Brain (organoid and tissue), 16 donors: ENCODE measurements at places on chromosomes 11 and 22.

- DNase-seq = no peak
Observed at GRCh38 chr11:12717851-12718291, 43.6 kb downstream of the TEAD1 start.

- no peak for DNase-seq
Observed at GRCh38 chr11:92396133-92396532, 171.5 kb downstream of the FAT3 start.

- no peak for DNase-seq
Observed at GRCh38 chr22:17777005-17777716, 2.9 kb upstream of the BID start.

- DNase-seq = no peak
Observed at GRCh38 chr11:1197431-1197885, 25.4 kb upstream of the MUC5B start.

DNA sequence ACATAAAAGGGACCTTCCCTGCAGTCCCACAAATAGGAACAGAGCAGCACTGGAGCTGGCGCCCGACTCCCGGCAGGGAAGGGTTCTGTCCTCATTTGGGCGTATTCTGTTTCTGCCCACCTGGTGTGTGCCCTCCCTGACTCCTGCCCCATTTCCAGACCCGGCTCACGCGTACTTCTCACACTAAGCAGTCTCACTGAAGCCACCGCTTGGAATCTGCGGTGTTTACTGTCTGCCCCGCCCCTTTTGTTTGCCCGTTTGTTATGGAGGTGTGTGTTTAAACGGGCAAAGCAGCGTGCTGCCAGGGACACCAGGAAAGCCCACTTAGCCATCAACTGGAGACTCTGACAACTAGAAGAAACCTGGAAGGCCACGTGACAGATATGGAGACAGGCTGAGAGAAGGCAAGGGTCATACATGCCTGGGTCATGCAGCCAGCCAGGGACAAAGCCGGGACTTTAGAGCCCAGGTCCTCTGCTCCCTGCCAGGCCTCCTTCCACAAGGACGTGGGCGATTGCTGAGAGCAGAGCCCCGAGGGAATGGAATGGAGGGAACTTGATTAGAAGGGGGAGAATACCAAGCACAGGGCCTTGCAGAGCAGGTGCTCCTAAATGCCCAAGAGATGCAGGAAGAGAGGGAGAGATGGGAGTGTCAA lies 8.7 kb upstream of the EFCAB6 start:
- DNase-seq = no peak

GRCh38 chr11:77471558-77472193 lies 2.2 kb downstream of the PAK1 start:
- DNase-seq = peak; percentile 70

DNA sequence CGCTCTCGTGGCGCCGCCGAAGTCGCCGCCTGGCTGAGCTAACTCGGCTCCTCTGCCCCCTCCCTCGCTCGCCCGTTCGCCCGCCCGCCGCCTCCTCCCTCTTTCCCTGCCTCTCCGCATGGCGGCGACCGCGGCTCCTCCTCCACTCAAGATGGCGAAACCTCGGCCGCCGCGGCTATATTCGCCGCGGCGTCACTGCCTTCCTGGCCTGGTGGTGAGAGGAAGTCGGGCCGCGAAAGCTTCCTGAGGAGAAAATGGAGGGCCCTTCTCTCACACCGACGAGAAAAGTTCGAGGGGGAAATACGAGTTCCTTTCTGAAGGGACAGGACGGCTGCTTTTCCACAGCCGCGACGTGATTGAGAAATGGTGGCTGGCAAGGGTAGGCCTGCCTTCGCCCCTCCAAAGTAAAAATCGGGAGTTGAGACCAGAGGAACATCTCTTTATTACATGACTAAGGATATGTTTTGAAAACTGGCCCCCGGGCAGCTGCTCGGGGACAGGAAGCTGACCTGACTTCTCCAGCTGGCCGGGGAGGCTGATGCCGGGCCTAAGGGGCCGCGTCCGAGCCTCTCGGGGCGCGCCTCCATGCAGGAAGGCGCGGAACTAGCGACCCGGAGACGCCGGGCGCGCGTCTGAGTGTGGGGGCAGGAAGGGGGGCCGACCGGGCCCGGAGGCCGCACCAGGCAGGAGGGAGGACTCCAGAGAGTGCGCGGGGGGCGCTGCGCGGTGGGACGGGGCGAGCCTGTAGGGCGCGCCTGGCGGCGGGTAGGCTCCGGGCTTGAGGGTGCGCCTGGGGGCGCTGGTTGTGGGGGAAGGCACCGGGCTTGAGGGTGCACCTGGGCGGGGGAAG lies at the start of gene DDX6:
Gene DDX6, minus strand, starts transcription at position 54 of the 850 bp plus-strand sequence. CDS start 4,913 bp downstream, outside the sequence.
- peak; percentile 95 for DNase-seq

- no peak for DNase-seq
Observed at GRCh38 chr11:121448431-121448941, 3.6 kb upstream of the SORL1 start.

DNA sequence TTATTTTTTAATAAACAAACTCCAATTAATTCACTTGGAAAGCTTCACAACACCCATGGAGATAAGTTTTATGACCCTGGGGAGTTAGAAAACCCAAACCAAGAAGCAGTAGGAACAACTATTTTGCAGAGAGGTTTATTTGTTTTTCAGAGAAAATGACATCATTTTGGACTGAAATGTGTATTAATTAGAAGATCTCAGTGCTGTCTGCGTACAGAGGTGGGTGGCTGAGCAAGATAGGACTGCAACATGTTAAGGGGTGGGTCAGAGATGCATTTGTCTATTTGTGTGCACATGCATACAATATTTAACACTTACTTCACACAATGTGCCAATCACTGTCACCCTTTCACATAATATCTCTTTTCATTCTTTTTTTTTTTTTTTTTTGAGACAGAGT lies 1.1 kb downstream of the SCGB1A1 start:
- DNase-seq = no peak

DNA sequence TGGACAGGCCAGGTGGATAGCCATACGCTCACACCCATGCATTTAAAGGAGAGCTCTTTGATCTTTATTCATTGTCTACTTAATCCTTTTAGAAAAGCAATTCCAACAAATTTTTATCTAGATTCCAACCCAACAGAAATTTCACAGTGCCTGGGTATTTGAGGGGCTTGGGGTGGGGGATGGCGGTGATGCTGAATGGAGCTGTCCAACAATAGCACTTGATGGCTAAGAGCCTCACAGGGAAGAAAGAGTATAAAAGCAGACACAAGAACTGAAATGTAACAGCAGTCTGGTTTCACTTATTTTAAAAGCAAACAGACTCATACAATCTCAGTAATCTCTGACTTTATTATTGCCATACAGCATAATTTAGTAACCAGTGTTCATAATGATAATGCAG lies 101.8 kb upstream of the SORL1-AS1 start:
- no peak for DNase-seq

GRCh38 chr22:34913826-34914225 lies 152.1 kb upstream of the ISX start:
- DNase-seq = no peak

GRCh38 chr11:94938095-94939055 lies 35.0 kb downstream of the CWC15 start:
- peak; percentile 57 for DNase-seq

- no peak for DNase-seq
Observed at GRCh38 chr11:88484873-88485621, 147.5 kb upstream of the CTSC start.

- peak; percentile 88 for DNase-seq
Observed at GRCh38 chr11:32255841-32256240, 165.0 kb downstream of the RCN1 start.

DNA sequence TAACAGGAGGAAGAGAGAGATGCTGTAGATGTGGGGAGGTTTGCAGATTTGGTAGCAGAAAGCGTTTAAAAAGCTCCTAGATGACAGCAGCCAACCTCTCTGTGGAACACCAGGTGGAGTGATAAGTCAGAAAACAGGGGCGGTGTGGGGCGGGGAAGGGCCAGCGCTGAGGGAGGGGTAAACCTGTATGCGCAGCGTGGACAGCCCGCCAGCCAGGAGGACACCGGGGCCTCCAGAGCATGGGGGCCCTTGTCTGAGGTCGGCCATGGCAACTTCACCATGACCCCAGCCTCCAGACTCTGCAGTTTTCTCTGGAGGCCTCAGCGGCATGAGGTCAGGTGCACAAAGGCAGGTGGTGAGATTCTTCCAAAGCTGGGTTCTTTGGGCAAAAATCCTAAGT lies 423.7 kb downstream of the BRD1 start:
- DNase-seq = no peak

DNA sequence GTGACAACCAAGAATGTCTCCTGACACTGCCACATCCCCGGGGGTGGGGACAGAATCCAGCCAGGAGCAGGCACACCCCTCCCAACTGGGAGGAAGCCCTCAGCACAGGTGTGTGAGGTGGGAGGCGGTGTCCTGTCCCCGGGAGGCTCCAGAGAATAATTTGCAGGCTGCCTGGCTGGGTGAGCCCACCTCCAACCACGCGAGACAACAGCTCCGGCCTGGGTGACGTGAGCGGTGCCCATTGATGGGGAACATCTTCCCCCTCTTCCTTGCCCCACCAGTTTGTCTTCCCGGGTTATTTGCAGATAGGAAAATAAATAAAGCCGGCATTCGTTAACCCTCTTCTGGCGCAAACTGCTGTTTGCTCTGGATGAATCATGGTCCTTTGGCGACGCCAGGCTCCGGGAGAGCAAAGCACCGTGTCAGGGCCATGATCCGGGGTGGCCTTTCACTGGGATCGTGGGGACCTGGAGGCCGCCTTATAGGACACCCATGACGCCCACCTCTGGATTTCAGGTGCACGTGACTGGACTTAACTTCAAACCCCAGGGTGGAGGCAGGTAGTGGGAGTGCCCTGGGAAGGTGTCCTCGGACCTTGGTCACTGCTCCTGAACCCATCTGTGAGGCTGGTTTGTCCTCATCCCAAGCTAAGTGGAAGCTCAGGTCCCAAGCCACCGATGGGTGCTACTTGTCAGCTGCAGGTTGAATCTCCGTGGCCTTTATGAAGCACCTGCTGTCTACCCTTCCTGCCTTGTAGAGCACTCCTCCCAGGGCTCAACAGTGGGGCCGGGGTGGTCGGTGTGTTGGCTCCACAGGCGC lies 13.9 kb downstream of the CCND1 start:
- DNase-seq = no peak

- no peak for DNase-seq
Observed at GRCh38 chr22:19607192-19608002, 83.2 kb upstream of the CLDN5 start.

GRCh38 chr11:131883332-131883731 lies 512.9 kb downstream of the NTM start:
- no peak for DNase-seq

- no peak for DNase-seq
Observed at GRCh38 chr11:45930951-45931570, 8.6 kb downstream of the LARGE2 start.

DNA sequence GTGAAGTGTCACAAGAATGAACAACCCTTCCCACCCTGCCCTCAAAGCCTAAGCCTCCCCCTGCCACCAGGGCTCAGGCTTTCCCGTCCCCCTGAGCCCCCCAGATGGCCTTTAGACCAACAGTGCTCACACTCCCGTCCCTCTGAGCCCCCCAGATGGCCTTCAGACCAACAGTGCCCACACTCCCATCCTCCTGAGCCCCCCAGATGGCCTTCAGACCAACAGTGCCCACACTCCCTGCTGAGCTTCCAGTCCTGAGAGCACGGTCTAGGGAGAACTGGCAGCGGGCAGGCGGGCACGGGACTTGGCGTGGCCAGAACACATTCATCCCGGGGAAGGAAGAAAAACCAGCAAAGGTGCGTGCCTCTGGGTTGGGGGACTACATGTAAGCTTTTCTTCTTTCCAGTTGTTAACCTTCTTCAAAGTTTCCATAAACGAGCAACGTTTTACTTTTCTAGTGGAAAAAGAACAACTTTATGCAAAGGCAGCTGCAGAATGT lies 2.5 kb downstream of the MRGPRG start:
- no peak for DNase-seq

DNA sequence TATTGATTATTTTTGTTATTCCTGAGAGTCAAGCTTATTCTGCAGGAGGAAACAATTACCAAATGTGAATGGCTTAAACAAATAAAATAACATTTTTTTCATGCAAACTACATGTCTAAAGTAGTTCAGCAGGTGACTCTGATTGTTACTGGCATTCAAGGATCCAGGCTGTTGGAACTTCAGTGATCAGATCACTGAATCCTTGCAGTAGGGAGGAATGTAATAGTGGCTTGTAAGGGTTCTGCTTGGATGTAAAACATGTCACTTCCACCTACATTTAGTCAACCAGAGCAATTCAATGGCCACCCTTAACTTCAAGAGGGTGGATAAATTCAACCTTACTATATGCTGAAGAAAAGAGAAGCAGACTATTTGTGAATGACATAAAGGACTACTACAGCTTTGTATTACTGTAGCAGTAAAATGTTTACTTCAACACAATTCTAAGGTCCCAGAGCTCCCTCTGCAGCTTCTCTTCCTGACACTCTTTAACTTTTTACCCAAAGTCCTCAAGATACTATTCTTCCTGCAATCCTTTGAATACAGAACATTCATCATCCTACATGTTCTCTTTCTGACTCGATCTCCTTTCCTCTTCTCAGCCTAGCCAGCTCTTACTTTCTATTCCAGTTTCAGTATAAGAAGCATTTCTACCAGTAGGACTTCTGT lies 284.0 kb downstream of the LRRC4C start:
- DNase-seq = peak; percentile 28

DNA sequence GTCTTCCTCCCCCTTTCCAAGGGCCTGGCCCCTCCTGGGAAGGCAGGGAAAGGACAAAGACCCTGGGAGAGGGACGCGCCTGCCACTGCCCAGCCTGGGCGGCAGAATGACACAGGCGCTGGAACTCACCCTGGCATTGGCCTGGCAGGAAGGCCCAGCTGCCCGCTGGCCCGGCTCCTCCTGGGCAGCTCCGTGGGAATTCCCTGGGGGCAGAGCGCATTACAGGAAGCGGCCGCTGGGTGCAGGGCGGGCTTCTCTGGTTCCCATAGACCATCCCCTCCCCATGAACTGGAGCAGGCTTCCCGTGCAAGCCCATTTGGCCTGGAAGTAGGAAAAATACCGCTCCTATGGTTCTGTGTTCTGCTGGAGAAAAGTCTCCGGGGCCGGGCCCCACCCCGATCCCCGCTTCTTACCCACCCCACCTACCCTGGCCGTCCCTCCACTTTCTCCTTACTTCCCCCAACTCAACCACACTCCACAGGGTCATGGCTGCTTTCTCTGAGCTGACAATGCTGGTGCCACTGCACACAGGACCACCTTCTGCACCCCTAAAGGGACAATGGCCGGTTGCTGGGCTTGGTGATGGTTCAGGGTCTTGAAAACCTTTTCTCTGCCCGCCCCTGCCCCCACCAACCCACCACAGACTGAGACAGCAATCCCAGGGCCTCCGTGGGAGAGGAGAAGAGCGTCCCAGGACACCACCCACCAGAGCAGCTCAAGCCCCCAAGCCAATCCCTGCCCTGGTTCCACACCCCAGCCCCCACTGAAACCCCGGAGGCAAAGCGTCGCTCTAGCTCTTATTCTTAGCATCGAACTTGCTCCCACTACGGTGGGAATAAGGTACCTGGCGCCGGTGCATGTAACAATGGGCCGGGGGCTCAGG lies 58.9 kb downstream of the LINC01488 start:
- DNase-seq = peak; percentile 13

GRCh38 chr11:8205566-8205965 lies 36.7 kb upstream of the RIC3 start:
- DNase-seq = no peak

GRCh38 chr11:78192223-78192719 lies 3.6 kb downstream of the USP35 start:
- DNase-seq = no peak

GRCh38 chr22:49850959-49851802 lies 2.5 kb upstream of the ZBED4 start:
- DNase-seq = no peak
